Suprapubic skin (tissue), 4 donors: ENCODE measurements at places on chromosomes 11 and 22.

- H3K4me3 ChIP-seq = no peak overlapping the region
- H3K27me3 ChIP-seq = no peaks in the 10 kb centered on the region
- H3K27ac ChIP-seq = no peak overlapping the region
- DNase-seq = no peak
These were observed 4.1 kb upstream of the MEI1 start for GRCh38 chr22:41695211-41695610.

GRCh38 chr11:126305699-126306098 is 1.8 kb downstream of the DCPS start:
- peaks cover 20% of the 10 kb centered on the region for H3K4me1 ChIP-seq
- no peak for DNase-seq
- peaks cover 11% of the 10 kb centered on the region for H3K36me3 ChIP-seq
- H3K27ac ChIP-seq = no peak overlapping the region

GRCh38 chr11:28518825-28519224 is 410.6 kb downstream of the METTL15 start:
- no peaks in the 10 kb centered on the region for H3K4me1 ChIP-seq
- no peak for DNase-seq
- H3K27ac ChIP-seq = no peak overlapping the region
- H3K4me3 ChIP-seq = no peak overlapping the region
- H3K36me3 ChIP-seq = no peaks in the 10 kb centered on the region

DNA sequence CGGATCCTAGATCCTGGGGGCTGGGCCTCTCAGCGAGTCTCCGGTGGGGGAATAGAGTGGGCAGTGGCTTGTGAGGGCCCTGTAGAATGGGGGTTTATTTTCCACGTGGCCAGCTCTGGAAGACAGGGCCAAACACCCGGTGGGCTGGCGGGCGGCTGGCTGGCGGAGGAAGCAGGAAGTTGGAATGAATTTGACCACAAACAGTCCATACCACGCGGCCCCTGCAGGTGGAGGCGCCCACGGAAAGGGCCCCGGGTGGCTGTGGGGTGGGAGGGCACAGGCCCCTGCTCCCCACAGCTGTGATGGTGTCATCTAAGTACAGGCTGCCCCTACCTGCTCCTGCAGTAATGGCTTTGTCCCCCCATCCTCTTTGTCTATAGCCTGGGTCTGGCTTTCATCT is 15.1 kb downstream of the MCAT start:
- no peak overlapping the region for H3K27ac ChIP-seq
- no peak for DNase-seq
- H3K27me3 ChIP-seq = no peaks in the 10 kb centered on the region
- no peak overlapping the region for H3K4me3 ChIP-seq
- H3K4me1 ChIP-seq = peaks cover 19% of the 10 kb centered on the region

- H3K27ac ChIP-seq = no peak overlapping the region
- DNase-seq = peak; percentile 72
- H3K27me3 ChIP-seq = no peaks in the 10 kb centered on the region
- H3K36me3 ChIP-seq = peaks cover 12% of the 10 kb centered on the region
- H3K4me3 ChIP-seq = no peak overlapping the region
These were observed 77.7 kb downstream of the MORC2 start for GRCh38 chr22:30890686-30891442.

- no peaks in the 10 kb centered on the region for H3K36me3 ChIP-seq
- H3K27ac ChIP-seq = no peak overlapping the region
- DNase-seq = no peak
- H3K4me3 ChIP-seq = no peak overlapping the region
- H3K27me3 ChIP-seq = peaks cover 4% of the 10 kb centered on the region
These were observed 17.7 kb downstream of the ELF5 start for GRCh38 chr11:34495724-34496377.

GRCh38 chr11:68956142-68956541 is 24.6 kb downstream of the MRGPRD start:
- H3K27ac ChIP-seq = no peak overlapping the region

- H3K4me1 ChIP-seq = peaks cover 5% of the 10 kb centered on the region
- H3K36me3 ChIP-seq = no peaks in the 10 kb centered on the region
- DNase-seq = no peak
- H3K4me3 ChIP-seq = no peak overlapping the region
These were observed 502.1 kb downstream of the MN1 start for GRCh38 chr22:27299181-27300085.

DNA sequence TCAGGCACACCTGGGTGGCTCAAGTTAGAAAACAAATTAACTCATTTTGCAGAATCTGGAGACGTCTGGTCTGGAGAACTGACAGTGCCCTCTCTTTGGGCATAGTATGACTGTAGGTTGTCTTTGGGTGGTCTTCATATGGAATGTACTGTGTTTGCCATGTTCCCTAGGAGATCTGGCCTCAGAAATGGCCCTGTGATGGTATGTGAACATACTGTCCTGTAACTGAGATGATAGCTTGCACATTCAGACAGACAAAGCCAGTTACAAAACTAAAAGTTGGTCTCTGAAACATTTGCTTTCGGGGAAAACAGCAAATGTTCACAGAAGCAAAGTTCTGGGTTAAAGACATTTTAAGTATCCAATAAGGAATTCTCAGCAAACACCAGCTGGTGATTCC is 29.7 kb downstream of the CD44 start:
- H3K4me1 ChIP-seq = peaks cover 96% of the 10 kb centered on the region
- H3K4me3 ChIP-seq = no peak overlapping the region
- H3K27me3 ChIP-seq = no peaks in the 10 kb centered on the region
- peak overlapping the region; percentile 85 for H3K27ac ChIP-seq

DNA sequence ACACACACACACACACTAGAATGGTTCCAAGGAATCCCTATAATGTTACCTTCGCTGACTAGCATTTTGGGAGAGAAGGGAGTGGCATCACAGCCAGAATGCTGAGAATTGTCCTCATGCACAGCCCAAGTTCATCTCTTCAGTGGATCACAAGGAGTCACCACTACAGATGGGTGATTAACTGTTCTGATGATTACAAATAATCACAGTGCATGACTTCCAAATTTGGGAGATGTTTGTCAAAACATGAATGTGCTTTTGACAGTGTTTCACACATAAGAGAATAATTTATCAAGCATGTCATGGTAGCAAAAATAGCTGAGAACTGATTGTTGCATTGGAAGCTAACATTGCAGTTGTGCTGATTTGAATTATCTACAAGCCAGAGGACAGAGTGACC is 80.9 kb upstream of the SC5D start:
- H3K27me3 ChIP-seq = peaks cover 6% of the 10 kb centered on the region
- no peak overlapping the region for H3K27ac ChIP-seq
- H3K36me3 ChIP-seq = no peaks in the 10 kb centered on the region
- no peak overlapping the region for H3K4me3 ChIP-seq
- DNase-seq = no peak
- H3K4me1 ChIP-seq = no peaks in the 10 kb centered on the region

DNA sequence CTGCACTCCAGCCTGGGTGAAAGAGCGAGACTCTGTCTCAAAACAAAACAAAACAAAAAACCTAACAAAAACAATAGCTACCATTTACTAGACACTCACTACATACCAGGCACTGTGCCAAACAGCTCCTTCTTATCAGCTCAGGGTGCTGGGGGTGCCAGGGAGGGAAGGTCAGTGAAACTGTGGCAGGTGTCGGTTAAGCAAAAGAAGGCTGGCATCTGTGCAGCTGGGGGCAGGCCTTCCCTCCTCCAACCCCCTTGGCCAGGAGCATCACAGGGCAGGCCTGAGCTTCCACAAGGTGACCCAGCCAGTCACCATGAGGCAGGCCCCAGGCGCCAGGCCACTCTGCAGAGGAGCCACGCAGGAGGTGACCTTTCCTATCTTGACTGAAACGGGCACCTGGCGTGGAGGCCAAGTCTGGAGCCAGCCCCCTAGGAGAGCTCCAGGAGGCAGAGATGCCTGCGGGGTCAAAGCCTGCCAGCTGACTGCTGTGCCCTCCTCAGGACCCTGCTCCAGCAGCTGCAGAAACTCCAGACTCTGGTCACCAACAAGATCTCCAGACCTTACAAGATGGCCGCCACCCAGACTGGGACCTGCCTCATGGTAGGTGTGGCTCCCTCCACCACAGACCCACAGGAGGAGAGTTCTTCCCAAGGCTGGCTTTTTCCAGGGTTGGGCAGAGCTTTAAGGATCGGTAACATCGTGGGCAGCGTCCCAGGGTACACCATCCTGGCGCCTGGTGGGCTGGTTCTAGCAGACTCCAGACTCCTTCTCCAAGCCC is 31.3 kb upstream of the DGKZ start:
- H3K36me3 ChIP-seq = peaks cover 7% of the 10 kb centered on the region
- no peak overlapping the region for H3K4me3 ChIP-seq
- H3K27ac ChIP-seq = no peak overlapping the region
- H3K4me1 ChIP-seq = no peaks in the 10 kb centered on the region
- no peak for DNase-seq
